ENCODE measurements at places on chromosomes 6 and 20.

- DNase-seq, result peak; percentile 42
Observed at GRCh38 chr6:157034436-157035230, 257.5 kb downstream of the ARID1B start.

- no peak for DNase-seq
Observed at GRCh38 chr6:154696661-154697060, 36.6 kb upstream of the SCAF8 start.

DNA sequence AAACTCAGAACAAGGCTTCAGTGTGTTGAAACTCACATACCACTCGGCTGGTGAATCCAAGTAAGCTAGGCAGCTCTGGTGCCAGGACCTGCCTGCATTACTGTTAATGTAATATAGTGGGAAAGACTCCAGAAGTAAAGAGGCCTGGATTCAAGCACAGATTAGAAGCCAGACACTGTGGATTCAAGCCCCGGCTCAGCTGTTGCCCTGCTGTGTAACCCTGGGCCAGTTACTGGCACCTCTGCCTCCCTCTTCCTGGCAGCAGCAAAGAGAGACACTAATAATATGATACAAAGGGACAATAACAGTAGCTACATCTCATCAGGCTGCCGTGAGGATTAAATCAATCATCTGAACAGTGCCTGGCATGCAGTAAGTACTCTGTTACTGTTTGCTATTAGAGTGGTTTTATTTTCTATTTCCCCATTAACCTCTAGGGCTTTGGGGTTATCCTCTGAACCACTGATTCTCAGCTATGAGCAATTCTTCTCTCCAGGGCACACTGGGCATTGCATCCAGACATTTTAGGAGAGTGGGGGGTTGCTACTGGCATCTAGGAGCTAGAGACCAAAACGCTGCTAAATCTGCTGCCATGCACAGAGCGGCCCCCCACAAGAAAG is 92.9 kb downstream of the ZMYND8 start:
- no peak for DNase-seq

DNA sequence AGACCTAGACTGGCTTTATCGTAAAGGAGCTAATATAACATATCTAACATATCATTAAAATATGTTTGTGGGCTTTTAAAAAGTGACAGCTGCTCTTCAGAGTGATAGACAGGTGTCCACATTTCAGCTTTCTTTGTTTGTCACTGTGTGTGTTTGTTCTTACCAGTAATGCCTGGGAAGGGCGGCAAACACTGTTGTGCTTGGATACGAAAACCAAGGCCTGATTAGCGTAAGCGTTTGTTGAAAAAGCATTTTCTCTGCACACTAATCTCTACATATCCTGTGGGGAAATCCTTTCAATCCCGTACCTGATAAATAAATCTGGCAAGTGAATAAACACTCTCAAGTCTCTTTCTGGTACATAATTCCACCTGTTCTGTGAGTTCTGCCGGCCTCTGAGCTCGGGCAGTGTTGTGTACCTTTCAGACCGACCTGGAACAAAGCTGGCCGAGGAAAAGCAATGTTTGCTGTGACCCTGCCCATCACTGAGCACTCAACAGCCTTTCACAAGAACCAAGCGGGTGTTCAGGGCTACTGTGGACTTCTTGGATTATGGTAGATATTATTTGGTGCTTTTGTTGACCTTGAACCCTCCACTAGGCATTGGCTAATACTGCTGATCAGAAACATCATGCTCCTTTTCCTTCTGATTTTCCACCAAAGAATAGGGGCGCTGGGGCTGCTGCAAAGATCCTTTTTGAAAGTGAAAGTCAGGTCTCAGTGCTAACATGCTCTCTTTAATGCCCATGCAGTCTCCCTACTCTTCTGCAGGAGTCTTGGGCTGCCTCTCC is 100.4 kb downstream of the CD83 start:
- DNase-seq, result no peak

DNA sequence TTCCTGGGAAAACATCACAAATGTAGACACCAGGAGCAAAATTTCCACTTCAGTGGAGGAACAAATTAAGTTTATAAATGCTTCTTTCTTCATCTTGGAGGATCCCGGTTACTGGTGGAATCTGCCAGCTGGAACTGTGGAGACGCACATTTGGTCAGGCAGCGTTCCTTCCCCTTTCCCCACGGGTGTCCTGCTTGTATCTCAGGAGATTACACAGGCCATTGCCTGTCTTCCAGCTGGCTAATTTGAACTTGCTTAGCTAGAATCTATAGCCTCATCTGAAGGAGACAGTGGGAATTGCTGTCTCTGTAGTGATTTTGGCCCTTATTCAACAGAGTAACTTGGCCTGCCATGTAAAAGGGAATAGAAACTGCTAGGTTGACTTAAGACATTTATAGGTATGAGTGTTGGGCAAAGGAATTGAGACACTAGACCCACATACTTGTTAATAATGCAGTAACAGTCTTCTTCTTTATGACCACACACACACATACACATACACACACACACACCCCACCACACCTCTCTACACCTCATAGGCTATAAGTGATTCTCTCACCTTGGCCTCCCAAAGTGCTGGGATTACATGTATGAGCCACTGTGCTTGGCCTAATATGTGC is 34.4 kb downstream of the TSBP1 start:
- DNase-seq, result no peak

DNA sequence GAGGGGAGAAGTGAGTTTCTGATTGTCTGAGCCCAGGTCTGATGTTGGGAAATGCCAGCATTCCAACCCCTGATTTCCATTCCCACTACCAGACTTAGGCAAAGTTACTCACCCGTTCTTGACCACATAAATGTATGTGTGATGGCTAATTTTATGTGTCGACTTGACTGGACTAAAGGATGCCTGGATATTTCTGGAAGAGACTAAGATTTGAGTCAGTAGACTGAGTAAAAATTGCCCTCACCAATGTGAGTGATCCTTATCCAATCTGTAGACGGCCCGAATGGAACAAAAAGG is 95.8 kb upstream of the TAB2 start:
- no peak for DNase-seq

DNA sequence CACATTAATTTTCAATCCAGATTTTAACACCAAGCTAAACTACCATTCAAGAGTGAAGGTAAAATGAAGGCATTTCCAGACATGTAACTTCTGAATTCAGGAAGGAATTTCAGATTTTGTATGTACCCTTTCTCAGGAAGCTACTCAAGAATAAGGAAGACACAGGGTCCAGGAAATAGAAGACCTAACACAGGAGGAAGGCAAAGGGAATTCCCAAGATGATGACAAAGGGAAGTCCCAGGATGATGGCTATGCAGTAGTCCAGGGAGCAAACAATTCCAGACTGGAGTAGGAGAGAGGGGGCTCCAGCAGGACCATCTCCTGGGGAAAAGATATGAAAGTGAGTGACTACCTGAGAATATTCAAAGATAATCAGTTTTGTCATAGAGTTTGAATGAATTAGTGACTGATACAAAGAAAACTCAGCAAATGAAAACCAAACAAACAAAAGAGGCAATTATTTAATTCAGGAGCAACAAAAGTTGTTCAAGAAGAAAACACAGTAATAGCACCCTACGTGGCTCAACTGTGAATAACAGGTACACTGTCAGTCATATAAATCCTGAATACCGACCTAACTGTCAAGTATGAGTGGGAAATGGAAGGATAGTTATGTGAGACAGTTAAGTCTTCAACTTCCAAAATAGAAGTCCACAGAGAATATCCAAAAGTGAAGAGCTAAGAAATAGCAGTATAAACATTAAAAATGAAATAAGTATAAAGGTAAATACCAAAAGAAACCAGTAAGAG is 4.0 kb downstream of the RNF24 start:
- no peak for DNase-seq

DNA sequence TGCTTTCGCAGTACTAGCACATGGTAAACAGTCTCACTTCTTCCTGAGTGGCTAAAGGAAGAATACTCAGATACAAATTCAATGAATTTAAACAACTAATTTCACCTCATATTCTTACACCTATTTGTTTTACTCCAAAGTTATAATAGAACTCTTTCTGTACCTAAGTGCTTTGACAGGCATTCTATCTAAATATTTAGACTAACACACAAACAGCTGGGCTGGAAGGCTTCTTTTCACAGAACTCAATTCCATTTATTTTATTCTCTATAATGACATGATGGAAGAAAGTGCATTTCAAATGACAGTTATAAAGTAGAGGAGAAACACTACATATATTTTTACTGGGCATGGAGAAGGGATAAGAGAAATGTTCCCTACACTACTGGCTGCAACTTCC is 384.9 kb upstream of the SPTLC3 start:
- DNase-seq, result no peak

- no peak for DNase-seq
Observed at GRCh38 chr20:57195469-57196100, 70.9 kb downstream of the BMP7 start.

GRCh38 chr6:46473881-46474280 is 17.4 kb downstream of the RCAN2 start:
- no peak for DNase-seq

DNA sequence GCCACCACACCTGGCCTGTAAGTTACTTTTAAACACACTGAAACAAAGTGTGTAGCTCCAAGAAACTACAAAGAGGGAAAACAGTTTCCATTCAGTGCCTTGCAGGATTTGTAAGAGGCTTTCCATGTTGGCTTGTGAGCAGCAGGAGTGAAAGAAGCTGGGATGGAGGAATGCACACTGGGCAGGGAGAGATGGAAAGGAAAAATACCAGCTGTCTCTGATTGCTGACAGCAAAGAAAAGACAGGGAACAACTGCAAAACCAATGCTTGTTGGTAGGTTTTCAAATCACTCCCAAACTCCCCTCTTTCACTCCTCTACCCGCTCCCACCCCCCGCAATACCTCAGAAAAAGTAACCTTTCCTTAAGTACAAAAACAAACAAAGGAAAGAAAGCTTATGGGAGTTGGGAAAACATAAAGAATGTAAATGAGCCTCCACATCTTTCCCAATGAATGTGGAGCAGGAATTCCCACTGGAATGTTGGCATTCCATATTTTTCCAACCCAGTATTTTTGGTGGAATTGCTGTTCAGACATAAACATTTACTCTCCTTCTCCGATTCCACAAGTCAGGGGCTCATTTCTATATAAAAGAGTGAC is 166.1 kb downstream of the THBS2 start:
- DNase-seq, result no peak

GRCh38 chr6:100466410-100467128 is 1.8 kb upstream of the SIM1 start:
- DNase-seq, result no peak

DNA sequence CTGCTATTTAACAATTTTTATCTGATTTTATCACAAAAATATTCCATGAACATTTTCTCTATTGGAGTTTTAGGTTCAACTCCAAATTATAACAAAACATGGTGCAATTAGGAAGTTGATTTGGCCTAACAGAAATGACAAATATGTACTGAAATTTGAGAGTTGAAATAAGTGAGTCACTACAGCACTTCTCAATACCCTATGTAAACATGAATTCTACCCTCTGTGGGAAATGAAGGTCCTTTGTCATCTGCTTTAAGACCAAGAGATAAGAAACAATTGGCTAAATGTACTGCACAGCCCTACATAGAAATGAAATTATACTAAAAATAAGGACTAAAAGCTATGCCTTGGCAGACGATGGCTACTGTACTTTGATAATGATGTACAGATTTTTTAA is 86.2 kb upstream of the BEND6 start:
- no peak for DNase-seq

DNA sequence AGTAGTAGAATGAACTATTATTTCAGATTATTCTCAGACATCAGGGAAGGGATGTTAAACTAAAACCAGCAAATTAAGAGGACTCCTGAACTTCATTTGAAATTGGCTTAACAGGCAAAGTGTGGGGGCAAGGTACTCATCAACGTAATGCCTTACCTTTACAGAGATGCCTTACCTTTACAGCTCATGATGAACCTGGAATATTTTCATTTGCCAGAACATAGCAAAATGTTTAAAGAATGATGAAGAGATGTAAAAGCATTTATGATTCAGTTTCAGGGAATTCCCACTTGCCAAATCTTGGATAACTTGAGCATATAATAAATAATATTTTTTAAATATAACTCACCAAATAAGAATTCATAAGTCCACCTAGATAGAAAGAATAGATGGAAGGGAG is 207.5 kb downstream of the TINAG start:
- DNase-seq, result no peak

DNA sequence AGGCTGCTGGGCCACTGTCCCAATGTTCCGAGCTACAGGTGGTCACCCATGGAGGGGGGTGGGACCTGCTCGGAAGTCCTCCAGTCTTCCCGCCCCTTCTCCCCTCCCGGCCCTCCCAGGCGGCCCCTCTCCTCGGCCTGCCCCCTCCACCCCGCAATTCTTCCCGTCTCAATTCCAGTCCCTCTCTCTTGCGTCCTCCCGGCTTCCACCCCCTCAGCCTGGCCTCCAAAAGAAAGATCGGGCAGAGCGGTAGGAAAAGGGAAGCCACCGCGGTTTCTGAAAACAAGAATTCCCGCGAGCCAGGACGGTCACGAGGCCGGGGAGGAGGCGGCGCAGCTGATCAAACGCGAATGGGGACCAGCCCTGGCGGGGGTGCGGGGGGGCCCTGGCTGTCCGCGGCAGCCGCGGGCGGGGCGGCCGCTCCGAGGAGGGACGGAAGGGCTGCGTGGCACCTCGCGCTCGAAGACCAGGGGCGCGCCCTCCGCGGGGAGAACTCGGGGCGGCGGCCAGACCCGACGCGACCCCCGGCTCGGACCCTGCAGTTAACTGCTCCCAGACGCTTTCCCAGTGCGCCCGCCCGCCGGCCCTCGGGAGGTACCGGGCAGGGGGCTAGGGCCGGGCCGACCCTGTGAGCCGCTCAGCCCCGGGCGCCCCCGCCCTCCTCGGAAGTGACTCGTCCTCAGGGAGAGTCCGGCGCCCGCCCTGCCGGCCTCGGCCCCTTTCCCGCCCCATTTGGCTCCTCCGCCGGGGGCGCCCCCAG is 1.0 kb downstream of the PXDC1 start:
- no peak for DNase-seq

GRCh38 chr6:44594481-44594880 is 207.0 kb downstream of the CDC5L start:
- no peak for DNase-seq

GRCh38 chr6:144583614-144583954 is 298.4 kb downstream of the UTRN start:
- DNase-seq, result no peak

DNA sequence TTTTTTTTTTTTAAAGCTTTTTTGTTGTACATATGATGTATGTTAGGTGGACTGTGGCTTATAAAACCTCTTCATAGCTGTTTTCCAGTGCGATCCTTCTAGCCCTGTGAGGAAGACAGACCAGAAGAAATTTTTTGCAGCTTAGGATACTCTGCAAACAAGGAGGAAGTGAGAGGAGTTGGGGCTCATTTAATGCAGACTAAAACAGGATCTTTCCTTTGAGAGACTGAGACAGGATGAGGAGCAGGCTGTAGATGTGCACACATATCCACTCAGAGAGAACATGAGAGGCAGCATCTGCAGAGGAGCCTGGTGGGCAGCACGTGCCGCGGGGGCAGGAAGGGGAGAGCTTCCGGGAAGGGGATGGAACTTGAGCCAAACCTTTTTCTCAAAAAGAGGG is 45.7 kb downstream of the PPARD start:
- no peak for DNase-seq
